SK-N-MC (cell line): ENCODE measurements at places on chromosomes 2 and 18.

- no peak for DNase-seq
These were observed 14.1 kb upstream of the ZDBF2 start for GRCh38 chr2:206260188-206261012.

DNA sequence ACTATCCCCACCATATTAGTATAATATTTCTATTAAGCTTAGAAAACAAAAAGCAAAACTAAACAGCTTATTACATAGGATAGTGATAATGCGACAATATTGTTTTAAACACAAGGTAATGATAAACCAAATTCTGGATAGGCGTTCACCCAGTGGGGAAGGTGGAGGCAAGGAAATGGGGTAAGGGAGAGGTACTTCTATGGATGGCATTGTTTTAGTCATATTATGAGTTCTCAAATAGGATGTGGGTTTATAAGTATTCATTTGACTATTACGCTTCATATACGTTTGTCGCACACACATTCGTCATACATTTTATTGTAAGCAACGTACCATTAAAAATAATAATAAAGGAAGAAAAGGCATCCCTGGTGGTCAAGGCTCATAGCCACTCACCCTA, 88.8 kb upstream of the DNMT3A start:
- DNase-seq = no peak

GRCh38 chr2:15989559-15989958, 49.2 kb downstream of the MYCN start:
- no peak for DNase-seq

GRCh38 chr18:36811430-36811829, 17.4 kb downstream of the TPGS2 start:
- DNase-seq = no peak

DNA sequence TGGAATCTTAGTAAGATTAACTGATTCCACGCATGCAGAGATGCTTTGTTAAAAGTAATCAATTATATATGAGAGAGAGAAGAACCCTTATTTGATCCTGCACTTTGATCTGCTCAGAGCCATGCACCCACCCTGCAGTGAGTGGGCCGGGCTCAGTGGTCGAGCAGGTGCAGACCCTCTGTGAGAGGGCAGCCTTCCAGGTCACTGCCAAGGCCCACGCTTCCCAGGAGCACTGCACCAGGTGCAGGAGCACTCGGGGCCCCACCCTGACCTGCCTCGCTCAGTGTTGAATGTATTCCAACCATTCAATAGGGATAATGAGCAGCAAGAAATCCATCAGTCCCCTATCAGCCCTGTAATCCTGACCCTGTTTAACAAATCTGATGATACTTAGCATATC, 126.9 kb downstream of the TMEM200C start:
- DNase-seq = no peak

DNA sequence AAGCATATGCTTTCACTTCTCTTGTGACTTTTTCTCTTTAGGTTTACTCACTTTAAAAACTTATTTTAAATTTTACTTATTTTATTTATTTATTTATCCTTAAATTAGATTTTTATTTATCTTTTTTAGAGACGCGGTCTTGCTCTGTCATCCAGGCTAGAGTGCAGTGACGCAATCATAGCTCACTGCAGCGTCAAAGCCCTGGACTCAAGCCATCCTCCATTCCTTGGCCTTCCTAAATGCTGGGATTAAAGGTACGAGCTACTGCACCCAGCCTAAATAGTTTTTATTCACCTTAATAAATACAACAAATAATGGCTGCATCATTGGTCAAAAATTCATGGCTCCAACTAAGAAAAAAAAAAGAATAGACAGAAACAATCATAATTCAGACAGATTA, 415.7 kb upstream of the FIGN start:
- no peak for DNase-seq
